Iris pigment epithelial cell (primary cell): ENCODE measurements at places on chromosomes 2 and 18.

DNA sequence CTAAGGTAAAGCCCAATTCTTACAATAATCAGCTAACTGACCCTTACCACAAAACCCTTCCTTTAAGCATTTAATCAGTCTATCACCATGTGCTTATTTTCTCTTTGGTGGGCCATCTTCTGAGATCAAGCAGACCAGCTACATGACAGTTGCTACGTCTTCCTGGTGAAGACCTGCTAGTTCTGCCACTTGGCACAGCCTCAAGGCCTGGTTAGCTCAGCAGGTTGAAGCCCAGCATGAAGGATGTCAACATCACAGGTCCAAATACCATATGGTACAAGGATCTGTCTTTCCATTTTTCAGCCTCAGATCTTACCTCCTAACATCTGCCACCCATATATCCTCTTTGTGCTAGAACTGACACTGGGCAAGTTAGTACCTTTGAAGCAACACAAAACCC, 636.9 kb downstream of the LRP1B start:
- no peak for DNase-seq

- no peak for DNase-seq
Observed at GRCh38 chr2:217004656-217005055, 144.8 kb upstream of the TNP1 start.

DNA sequence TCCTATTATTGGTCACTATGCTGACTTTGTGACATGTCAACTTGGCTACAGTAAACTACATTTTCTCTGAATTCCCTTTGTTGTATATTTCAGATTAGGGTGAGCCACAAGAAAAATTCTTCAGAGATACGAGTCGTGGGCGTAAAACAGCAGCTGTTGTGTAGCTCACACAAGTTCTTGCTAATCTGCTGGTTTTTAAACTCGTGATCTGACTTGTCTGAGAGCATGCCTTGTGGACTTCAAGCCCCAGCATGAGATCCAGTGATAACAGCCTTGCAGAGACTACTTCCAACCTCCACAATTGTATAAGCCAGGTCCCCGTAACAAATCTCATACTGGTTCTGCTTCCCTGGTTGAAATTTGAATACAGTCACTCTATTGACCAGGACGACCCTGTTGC, 259.8 kb upstream of the LYPD1 start:
- DNase-seq, result no peak

- DNase-seq, result no peak
Observed at GRCh38 chr18:48924630-48925490, 25.9 kb downstream of the SMAD7 start.

DNA sequence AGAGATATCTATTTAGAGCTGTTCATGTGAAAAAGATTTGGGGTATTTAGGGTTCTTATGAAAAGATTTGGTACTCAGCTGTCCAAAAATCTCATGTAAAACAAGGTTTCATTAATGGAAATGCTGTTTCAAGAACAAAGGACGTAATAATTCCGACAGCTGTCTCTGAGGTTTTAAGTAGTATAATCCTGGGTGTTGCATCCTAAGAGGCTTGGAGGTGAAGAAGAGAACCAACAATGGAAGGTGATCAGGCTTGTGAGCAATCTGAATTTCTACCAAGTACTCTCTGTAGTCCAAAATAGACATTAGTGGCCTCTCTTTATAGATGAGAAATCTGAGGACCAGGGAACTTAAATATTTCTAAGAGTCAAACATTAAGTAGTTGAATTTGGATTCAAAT, 205.1 kb downstream of the BABAM2 start:
- DNase-seq, result no peak

DNA sequence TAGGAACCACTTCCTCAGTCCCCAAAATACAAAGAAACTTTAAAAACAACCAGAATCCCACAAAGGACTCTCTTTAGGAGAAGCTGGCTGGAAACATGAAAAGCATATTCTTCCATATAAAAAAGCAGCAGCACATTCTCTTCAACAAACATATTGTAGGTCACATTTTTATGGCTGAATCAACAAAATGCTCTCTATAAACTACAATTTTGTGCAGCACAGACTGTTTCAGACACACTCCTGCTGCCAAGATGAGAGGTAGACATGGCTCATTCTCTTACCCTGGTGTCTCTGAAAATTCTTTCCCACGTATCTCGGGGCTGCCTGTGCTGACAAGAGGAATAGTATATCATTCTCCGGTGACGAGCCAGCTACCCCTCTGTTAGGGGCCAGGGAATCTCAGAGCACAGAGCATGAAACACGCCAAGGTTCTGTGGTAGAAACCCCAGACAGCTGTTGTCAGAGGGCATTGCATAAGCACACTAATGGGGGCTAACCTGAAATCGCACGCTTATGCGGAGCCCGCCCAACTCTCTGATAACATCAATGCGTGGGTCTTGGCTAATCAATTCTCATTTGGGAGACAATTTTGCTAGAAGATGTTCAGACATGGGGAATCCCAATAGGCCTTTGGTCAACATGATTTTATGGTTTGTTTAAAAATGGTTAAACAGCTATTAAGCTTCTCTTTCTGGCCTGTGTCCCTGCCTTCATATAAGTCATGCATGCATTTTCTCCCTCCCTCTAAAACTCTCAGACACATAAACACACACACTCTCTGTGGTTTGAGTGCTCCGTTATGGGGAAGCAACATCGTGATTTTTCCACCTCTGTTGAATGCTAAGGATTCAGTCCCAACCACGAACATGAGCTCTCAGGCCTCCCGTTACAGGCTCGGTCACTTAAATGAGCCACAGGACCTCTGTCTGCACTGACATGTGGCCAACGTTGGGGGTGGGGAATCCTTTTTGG, 177.5 kb downstream of the INO80D start:
- DNase-seq, result no peak
